ENCODE measurements at places on chromosomes 5 and 9. TPM values are rescaled to one million over a fixed set of nuclear protein-coding genes. Genes with fewer than 3 reads are reported as not detected.

TNFSF15 gene
- 8.0 TPM for total RNA-seq

FBXO38 gene
- total RNA-seq: 101 TPM

ATOX1 gene
- total RNA-seq: 40.6 TPM

CDX1 gene
- not detected for total RNA-seq

ITK gene
- 4.1 TPM for total RNA-seq

ADAMTSL1 gene
- 2.7 TPM for total RNA-seq

LEAP2 gene
- 1.3 TPM for total RNA-seq

CDKN2B gene
- total RNA-seq: 2.9 TPM

LTC4S gene
- total RNA-seq: 21.0 TPM

ASPN gene
- 2.9 TPM for total RNA-seq

Measured in stomach (tissue), 19 donors.